ENCODE measurements at places on chromosomes 2 and 18. TPM values are rescaled to one million over a fixed set of nuclear protein-coding genes. Genes with fewer than 3 reads are reported as not detected.

The SPR gene
- 74.0 TPM for total RNA-seq

The APOB gene
- total RNA-seq = 0.30 TPM

The CHST9 gene
- total RNA-seq = not detected

The NT5C1B gene
- not detected for total RNA-seq

The RELCH gene
- 14.6 TPM for total RNA-seq

The DAW1 gene
- 17.5 TPM for total RNA-seq

The SRD5A2 gene
- not detected for total RNA-seq

The ATP8B1 gene
- 58.8 TPM for total RNA-seq

The ARHGAP28 gene
- total RNA-seq = 27.2 TPM

The RTKN gene
- 10.3 TPM for total RNA-seq

The HOXD9 gene
- total RNA-seq = 1.3 TPM

The STK16 gene
- 42.6 TPM for total RNA-seq

The OSBPL6 gene
- 0.97 TPM for total RNA-seq

The CENPA gene
- total RNA-seq = 21.1 TPM

The GULP1 gene
- 80.2 TPM for total RNA-seq

The HOXD13 gene
- total RNA-seq = not detected

The FAM228A gene
- total RNA-seq = not detected

The CRYGC gene
- not detected for total RNA-seq

The MBD1 gene
- 55.9 TPM for total RNA-seq

The CHRNG gene
- not detected for total RNA-seq

The TMEFF2 gene
- total RNA-seq = under 0.01 TPM

The TEX44 gene
- total RNA-seq = not detected

The EMILIN2 gene
- total RNA-seq = 2.6 TPM

The CD8A gene
- total RNA-seq = not detected

The STARD6 gene
- not detected for total RNA-seq

The GPAT2 gene
- 8.8 TPM for total RNA-seq

The SLC38A11 gene
- not detected for total RNA-seq

The CRYGA gene
- total RNA-seq = not detected

The RAB6C gene
- total RNA-seq = not detected

The SKOR2 gene
- total RNA-seq = not detected
